ENCODE measurements at places on chromosomes 16 and 17. TPM values are rescaled to one million over a fixed set of nuclear protein-coding genes. Genes with fewer than 3 reads are reported as not detected.

The KRTAP17-1 gene
- total RNA-seq: not detected

The C16orf89 gene
- not detected for total RNA-seq

- no peak overlapping the region for H3K27ac ChIP-seq
- no peaks in the 10 kb centered on the region for H3K4me1 ChIP-seq
- no peak overlapping the region for H3K4me3 ChIP-seq
- no peaks in the 10 kb centered on the region for H3K27me3 ChIP-seq
Observed at GRCh38 chr16:24497440-24497839, 41.9 kb upstream of the RBBP6 start.

DNA sequence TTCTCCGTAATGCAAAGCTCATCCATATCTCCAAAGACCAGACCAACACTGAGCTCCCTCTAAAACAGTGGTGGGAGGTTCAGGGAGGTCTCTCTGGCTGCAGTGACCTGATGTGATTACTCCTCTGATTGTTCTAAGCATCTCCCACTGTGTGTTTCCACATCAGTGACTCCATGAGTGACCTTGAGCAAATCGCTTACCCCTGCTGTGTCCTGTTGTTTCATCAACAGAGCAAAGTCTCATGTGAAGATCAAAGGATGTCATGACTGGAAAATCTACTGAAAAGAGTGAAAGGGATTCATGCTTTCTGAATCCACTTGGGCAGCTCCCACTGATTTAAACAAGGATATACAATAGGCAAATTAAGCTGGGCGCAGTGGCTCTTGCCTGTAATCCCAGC, 352.9 kb downstream of the TMEM114 start:
- no peak for DNase-seq
- no peaks in the 10 kb centered on the region for H3K36me3 ChIP-seq
- H3K4me3 ChIP-seq: no peak overlapping the region
- no peak overlapping the region for H3K27ac ChIP-seq

DNA sequence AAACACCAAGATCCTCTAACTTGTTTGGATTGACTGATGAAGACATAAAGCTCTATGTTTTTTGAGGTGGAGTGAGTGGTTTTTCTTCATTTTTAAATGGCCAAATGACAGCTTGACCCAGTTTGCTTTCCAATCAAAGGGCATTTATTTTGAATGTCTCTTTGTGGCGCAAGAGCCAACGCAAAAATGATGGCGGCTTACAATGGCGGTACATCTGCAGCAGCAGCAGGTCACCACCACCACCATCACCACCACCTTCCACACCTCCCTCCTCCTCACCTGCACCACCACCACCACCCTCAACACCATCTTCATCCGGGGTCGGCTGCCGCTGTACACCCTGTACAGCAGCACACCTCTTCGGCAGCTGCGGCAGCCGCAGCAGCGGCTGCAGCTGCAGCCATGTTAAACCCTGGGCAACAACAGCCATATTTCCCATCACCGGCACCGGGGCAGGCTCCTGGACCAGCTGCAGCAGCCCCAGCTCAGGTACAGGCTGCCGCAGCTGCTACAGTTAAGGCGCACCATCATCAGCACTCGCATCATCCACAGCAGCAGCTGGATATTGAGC, 329 bp downstream of the NLK start:
- no peaks in the 10 kb centered on the region for H3K27me3 ChIP-seq
- H3K36me3 ChIP-seq: peaks cover 3% of the 10 kb centered on the region
- peaks cover 51% of the 10 kb centered on the region for H3K4me1 ChIP-seq
- no peak for DNase-seq

DNA sequence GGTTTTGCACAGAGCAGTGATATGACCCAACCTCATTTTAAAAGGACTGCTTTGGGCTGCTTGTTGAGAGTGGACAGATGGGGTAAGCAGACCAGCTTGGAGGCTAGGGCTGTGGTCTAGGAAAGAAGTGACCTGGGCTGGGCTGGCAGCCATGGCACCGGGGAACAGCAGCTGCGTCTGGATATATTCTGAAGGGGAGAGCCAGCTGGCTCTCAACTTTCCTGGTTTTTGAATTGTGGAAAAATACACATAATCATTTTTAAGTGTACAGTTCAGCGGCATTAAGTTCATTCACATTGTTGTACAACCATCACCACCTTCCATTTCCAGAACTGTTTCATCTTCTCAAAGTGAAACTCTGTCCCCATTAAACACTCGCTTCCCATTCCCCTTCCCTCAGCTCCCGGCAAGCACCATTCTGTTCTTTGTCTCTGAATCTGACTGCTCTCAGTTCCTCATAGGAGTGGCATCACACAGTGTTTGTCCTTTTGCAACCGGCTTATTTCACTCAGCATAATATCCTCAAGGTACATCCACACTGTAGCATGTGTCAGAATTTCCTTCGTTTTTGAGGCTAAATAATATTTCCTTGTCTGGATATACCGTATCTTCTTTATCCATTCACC, 113.2 kb downstream of the SPECC1 start:
- no peak overlapping the region for H3K4me3 ChIP-seq
- H3K27me3 ChIP-seq: no peaks in the 10 kb centered on the region
- no peak for DNase-seq
- H3K27ac ChIP-seq: no peak overlapping the region
- H3K36me3 ChIP-seq: no peaks in the 10 kb centered on the region

DNA sequence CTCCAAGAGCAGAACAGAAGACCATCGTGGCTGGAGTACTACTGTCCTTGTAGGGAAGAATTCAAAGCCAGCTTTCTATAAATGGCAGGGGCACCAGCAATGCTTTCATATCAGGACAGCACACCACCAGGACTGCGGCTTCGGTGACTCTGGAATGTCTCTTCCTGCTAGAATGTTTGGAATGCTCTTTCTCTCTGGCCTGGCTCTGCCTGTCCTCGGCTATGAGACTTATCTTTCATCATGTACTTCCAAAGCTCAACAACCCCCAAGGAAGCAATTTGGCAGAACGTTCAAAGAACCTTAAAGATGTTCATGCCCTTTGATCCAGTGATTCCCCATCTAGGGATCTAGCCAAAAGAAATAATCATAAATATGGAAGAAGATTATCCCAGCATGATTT, 52.7 kb upstream of the NOG start:
- H3K4me1 ChIP-seq: no peaks in the 10 kb centered on the region
- H3K36me3 ChIP-seq: no peaks in the 10 kb centered on the region
- H3K27ac ChIP-seq: no peak overlapping the region
- no peak for DNase-seq
- H3K4me3 ChIP-seq: no peak overlapping the region

GRCh38 chr16:88634994-88635670, 3.2 kb upstream of the IL17C start:
- H3K27me3 ChIP-seq: no peaks in the 10 kb centered on the region
- H3K4me3 ChIP-seq: no peak overlapping the region
- DNase-seq: no peak
- no peak overlapping the region for H3K27ac ChIP-seq

DNA sequence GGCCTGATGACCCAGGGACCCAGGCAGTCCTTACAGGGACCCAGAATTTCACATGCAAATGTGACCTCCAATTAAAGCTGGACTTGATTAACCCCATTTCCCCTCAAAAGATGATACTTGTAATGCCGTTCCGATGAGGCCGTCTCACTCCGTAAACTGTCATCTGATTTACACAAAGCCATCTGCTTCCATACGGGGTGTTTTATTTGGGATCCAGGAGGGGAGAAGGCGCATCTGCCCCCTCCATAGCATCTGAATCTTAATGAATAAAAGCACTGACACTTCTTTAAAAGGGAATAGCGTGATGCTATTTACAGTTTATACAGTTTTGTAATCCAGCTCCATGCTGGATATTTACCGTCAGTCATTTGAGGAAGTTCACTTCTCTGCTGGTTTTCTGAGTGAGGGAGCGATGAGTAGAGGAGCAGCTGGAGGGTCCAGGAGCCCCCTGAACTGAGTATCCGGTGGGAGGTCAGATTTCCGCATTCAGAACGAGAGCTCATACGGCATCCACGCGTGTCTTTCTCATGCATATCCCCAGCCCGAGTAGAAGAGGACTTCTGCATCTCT, 452.7 kb downstream of the WWOX start:
- H3K27ac ChIP-seq: no peak overlapping the region
- H3K4me3 ChIP-seq: no peak overlapping the region
- no peaks in the 10 kb centered on the region for H3K36me3 ChIP-seq
- no peaks in the 10 kb centered on the region for H3K4me1 ChIP-seq

Measured in Panc1 (cell line).